Forelimb muscle (tissue), 1 donor: ENCODE measurements at places on chromosomes 13 and 19. TPM values are rescaled to one million over a fixed set of nuclear protein-coding genes. Genes with fewer than 3 reads are reported as not detected.

RAB20 gene
- 1.8 TPM for polyA plus RNA-seq

ZNF433 gene
- 4.3 TPM for polyA plus RNA-seq

PRTN3 gene
- 2.6 TPM for polyA plus RNA-seq

FFAR3 gene
- polyA plus RNA-seq = 0.08 TPM

PALM3 gene
- polyA plus RNA-seq = 0.28 TPM

LILRB1 gene
- polyA plus RNA-seq = 1.1 TPM

TMEM86B gene
- 2.8 TPM for polyA plus RNA-seq

GRCh38 chr13:49336655-49337054 is 88.9 kb downstream of the CDADC1 start:
- no peak for DNase-seq

DNA sequence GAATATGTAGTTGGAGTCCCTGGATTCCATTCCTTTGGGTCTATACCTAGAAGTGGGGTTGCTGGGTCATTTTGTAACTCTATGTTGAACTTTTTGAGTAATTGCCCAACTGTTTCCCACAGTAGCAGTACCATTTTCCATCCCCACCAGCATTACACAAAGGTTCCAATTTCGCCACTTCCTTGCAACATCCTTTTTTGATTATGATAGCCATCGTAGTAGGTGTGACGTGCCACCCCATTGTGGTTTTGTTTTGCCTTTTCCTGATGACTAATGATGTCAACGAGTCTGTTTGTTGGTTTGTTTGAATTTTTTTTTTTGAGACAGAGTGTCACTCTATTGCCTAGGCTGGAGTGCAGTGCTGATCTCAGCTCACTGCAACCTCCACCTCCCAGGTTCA is 3.3 kb upstream of the PEX11G start:
- no peak for DNase-seq

GRCh38 chr19:53847555-53847954 is 20.1 kb upstream of the MYADM start:
- DNase-seq = no peak

GRCh38 chr13:23765531-23765930 is 123.7 kb downstream of the MIPEP start:
- no peak for DNase-seq

- no peak for DNase-seq
These were observed 9.9 kb downstream of the KANK3 start for GRCh38 chr19:8332976-8333766.

DNA sequence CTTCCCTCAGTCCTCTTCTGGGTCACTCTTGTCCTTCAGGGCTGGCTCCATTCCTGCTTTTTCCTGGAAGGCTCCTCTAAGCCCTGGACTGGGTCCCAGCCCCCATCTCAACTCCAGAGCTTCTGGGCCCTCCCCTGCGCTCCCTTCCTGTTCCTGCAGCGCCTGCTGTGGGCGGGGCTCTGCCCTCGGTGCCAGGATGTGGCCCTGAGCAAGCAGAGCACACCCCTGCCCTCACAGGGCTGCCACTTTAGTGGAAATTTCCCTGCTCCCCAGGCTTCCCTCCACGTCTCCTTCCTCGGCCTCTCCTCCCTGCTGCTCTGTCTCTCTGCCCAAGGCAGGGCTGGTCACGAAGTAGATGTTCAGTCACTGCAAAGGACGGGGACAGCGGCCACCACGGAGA is 28.8 kb downstream of the DPF1 start:
- DNase-seq = no peak

DNA sequence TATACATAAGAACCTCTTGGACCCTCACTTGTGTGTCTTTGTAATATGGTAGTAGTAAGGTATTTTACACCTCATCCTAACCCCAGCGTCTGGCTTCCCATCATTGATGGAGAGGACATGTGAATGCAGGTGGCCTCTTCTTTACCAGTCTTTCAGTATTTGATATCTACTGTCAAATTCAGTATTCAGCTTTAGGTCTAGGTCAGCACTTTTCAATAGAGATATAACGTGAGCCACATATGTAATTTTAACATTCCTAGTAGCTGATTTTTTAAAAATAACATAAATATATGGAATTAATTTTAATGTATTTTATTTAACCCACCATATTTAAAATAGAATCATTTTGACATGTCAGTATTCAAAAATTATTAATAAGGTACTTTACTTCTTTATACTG is 2.9 kb downstream of the RAP2A start:
- no peak for DNase-seq

GRCh38 chr19:36059180-36059910 is 4.6 kb downstream of the WDR62 start:
- no peak for DNase-seq

DNA sequence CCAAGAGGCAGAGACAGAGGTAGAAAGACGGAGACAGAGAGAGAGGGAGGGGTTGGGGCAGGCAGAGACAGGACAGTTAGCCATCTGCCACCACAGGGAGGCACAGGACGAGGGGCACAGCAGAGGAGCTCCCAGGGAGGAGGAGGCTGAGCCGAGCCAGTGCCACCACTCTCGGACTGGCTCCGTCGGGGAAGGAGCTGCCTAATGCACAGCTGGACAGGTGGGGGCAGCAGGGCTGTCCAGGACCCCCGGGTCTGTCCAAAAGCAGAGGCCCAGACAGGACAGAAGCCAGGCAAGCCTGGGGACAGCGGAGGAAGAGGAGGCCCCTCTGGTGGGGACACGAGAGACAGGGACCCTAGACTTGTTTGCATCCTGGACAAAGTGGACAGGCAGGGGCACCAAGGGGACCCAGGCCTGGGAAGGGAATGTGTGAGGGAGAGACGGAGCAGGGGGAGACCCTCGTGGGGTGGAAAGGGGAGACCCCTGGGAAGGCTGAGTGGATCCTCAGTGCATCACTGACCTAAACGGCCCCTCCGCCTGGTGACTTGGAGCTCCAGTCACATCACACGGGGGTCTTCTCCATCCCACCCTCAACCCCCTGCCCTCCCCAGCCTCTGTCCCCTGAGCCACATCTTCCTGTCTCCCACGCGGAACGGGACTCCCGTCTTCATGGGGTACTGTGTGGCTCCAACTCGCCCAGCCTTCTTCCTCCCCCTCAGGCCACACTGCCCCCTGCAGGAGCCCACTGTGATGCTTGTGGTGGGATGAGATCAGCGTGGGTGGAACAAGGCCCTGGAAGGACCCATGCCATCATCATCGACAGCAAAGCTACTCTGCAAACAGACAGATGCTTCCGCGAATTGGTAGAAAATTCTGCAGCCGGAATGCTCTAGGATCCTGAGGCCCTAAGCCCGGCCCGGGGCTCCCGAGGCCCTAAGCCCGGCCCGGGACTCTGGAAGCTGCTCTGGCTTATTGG is 915 bp downstream of the F10 start:
- peak; percentile 14 for DNase-seq
